ENCODE measurements at places on chromosomes 13 and 19. TPM values are rescaled to one million over a fixed set of nuclear protein-coding genes. Genes with fewer than 3 reads are reported as not detected.

Gene EPSTI1
- total RNA-seq: 26.2 TPM

Gene CCDC61
- 9.8 TPM for total RNA-seq

Gene OR7A5
- total RNA-seq: not detected

DNA sequence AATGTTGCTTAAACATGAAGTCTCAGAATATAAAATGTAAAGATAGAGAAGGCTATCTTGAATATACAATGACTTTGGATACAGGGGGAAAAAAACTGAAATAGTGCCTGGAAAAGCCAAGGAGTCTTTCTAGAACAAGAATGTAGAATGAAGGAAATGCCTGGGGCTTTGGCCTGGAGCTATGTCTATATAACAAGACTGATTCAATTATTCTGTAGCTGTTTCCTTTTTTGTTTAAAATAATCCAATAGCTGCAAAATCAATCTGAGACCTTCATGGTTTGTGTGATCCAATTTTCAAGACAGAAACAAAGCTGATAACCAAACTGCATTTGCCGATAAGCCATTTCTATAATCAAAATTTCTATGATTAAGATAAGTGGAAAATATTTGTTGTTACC is 530.9 kb upstream of the NBEA start:
- DNase-seq: no peak

DNA sequence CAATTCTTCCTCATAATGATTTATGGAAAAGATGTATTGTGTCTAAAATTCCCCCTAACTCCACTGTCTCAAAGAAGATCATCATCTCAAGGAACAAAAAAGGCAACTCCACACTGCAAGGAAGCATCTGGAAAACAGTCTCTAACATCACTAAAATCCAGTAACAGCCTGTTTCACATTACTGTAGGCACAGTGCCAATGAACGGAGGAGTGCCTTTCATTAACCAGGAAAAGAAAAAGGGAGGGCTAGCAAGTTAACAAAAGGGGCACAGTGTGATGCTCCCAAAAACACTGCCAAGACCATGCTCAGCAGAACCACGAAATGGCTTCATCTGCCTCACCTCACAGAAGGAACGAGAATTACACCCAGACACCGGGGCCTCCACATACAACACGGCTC is 8.5 kb downstream of the TMTC4 start:
- DNase-seq: no peak

GRCh38 chr19:18848878-18849661 is 17.3 kb downstream of the UPF1 start:
- DNase-seq: peak; percentile 48

GRCh38 chr13:112963641-112964040 is 5.4 kb upstream of the MCF2L start:
- no peak for DNase-seq

- DNase-seq: no peak
Observed at GRCh38 chr19:32123355-32123940, 222.0 kb upstream of the ZNF507 start.

DNA sequence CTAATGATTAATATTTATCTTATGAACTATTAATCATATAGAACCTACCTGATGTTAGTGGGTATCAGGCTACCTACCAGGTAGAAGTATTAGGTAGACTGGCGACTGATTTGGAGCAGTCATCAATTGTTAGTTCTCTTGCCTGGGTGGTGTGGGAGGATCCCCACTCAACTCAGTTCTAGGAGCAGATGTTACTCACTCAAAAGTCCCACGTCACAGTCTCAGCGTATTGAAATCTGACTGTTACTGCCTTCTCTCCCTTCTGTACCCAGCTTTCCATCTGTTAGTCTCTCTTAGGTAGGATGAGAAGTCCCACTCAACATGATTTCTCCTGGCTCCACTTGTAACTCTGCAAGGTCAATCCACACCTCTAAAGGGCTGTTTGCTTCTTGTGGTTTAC is 102.7 kb downstream of the OLFM4 start:
- DNase-seq: no peak
